Kasumi-1 (cell line): ENCODE measurements at places on chromosomes 6 and 20.

DNA sequence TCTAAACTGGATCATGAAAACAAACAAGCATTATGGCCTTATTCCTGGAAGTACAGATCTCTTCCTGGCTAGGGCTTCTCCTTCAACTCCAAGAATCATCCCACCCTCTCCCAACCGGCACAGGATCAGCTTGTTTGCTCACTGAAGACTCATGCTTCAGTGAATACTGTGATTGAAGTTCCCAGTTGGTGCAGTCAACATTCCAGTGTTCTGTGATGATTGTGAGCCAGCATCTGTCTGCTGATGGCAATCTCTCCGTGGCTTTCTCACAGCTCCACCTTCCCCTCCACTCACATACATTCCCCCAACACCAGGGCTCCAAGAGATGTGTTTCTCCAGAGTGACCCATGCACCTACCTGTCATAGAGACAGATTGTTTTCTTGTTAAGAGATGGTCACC is 421.3 kb upstream of the BTBD3 start:
- DNase-seq: no peak

DNA sequence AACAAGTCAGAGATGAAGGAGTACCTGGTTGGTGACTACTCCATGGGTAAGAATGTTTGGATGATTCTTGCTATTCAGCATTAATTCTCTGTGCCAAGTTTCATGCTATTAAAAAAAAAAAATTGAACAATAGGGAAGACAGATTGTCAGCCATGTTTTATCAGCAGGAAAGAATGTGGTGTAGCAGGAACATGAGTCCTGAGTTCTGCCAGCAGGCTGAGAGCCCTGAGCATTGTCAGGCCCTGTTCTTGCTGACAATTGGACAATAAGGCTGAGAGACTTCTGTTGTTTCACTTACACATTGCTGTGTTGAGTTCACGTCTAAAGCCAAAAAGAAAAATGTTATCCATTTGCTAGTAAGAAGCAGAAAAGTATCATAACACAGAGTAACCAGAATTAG is 70.4 kb upstream of the SMIM28 start:
- no peak for DNase-seq

GRCh38 chr6:136887953-136888352 is 34.1 kb upstream of the SLC35D3 start:
- DNase-seq: no peak

- DNase-seq: no peak
Observed at GRCh38 chr20:59176812-59177211, 13.2 kb downstream of the ZNF831 start.

DNA sequence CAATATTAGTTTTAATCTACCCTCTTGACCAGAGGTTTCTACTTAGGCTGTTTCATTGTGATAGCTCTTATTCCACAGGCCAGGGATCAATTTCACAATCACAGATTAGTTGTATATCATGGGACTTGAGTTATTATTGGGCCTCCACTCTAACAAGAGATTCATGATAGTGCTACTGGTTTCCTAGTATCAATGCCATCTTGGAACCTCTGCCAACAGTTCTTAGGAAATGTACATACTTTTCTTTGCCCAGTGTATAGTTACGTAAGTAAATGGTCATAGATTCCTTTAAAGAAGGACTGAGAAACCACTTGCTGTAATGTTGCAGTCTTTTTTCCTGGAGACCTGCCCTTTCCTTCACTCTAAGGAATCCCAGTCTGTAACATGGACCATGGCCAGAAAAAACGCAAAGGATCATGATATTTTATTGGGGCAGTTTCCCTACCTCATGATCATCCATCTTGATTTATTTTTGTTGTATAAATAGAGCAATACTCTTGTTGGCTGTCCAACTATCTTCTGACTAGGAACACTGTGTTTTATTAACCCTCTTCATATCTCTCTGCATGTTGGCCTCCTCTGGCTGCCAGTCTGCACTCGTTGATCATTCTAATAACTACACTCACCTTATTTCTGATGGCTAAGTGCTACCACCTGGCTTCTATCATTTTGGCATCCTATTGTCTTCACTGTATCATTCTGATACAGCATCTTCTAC is 38.0 kb upstream of the VGLL2 start:
- DNase-seq: no peak

DNA sequence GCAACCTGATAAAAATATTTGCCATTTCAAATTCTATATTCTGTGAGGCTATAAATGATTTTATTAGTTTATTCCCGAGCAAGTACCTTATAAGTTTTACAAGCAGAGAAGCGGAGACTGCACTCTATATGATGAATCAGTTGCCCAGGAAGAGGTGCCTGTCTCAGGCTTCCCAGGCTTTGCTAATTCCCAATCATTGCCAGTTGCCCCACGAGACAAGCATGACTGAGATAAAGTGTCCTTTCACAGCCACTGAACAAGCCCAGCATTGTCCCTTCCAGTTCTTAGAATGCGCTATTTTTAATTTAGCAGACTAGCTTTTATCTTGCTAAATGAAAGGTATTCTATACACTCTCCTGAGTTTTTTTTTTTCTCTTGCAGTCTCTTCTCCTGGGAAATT is 260.7 kb downstream of the ALDH8A1 start:
- DNase-seq: no peak
